Urothelium cell line (cell line): ENCODE measurements at places on chromosomes 5 and 9.
A peak's percentile ranks its signal among the peaks of the same experiment; 100 is the strongest.

GRCh38 chr9:137255448-137256114 is 454 bp downstream of the NELFB start:
- DNase-seq: no peak

- DNase-seq: peak; percentile 69
These were observed 195.6 kb downstream of the KIAA0825 start for GRCh38 chr5:94422812-94423211.

DNA sequence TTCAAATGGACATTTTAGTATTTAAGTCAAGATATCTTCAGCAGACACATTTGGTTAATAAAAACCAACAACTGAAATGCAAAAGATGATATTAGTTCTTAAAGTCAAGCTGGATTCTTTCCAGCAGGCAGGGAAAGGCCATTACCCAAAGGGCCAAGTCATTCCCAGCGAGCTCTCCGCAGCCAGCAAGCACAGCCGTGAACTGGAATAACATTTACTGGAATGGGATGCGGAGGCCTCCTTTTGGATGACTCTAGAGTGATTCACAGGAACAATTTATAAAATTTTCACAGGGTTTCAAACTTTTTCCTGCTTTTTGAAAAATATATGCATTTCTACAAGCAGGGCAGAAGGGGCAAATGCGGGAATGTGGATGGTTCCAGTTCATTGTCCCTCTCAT is 76.6 kb upstream of the DAB2 start:
- DNase-seq: peak; percentile 63

DNA sequence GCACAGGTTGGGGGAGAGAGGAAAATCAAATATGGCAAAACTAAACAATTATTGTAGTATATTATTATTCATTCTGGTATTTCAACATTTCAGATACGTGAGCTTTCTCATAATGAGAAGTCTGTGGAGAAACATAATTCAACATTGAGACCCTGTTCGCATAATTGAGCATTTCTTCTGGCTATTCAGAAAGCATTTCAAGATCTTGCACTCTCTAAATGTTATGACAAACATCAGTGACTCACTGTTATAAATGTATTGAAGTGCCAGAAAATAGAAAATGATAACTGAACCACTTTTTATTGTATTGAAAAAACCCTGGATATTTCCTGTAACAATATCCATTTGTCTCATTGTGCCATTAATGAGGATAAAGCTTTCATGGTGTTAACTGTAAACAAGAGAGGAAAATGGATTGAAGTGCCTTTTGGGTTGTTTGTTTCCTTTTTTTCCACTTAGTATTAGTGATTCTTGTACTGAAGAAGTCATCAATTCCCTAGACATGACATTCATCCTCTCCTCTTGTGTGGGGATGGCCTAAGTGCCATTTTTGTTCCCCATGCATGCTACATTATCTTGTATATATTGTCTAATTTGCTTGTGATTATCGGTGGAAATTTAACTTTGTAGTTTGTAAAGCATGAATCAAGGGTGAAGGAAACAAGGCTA is 124.6 kb downstream of the CAMK4 start:
- DNase-seq: no peak

DNA sequence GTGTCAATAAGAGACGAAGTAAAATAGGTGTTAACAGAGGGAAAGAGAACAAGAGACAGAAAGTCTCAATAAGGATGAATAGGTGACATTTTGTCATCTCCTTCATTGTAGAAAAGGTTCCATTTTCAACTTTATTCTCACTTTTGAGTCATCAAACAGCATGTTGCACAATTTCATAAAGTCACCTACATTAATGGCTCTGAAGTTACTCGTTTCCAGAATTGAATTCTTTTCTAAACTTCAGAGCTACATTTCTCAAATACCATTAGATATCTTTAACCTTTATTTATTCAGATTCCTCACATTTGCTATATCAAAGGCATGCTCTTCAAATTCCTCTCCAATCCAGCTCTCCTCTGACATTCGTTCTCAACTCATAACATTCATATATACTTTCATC is 13.1 kb downstream of the ADAMTS6 start:
- no peak for DNase-seq

DNA sequence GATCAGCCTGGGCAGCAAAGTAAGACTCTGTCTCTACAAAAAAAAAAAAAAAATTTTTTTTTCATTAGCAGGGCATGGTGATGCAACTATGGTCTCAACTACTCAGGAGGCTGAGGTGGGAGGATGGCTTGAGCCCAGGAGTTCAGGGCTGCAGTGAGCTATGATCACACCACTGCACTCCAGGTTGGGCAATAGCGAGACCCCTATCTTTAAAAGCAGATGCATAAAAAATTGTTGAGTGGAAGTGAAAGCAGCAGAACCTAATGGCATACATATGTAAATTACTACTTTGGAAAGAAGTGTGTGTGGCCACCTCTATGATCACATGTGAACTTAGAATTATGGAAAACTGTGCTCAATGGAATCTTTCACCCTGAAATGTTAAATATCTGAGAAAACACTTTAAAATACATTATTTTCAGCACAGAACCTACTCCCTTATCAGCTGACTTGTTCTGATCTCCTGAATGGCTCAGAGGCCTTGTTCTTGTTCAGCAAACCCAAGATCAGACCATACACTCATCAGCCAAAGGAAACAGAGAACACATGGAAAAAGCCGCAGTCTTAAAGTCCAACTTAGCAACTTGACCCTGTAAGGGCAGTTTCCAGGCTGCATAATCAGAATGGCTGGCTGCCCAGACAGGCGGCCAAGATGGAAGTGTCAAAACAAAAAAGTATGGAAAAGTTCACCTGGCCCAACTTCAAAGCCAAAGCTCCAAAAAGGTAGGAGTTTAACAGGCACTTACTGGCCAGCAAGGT is 56.5 kb downstream of the SIL1 start:
- no peak for DNase-seq

DNA sequence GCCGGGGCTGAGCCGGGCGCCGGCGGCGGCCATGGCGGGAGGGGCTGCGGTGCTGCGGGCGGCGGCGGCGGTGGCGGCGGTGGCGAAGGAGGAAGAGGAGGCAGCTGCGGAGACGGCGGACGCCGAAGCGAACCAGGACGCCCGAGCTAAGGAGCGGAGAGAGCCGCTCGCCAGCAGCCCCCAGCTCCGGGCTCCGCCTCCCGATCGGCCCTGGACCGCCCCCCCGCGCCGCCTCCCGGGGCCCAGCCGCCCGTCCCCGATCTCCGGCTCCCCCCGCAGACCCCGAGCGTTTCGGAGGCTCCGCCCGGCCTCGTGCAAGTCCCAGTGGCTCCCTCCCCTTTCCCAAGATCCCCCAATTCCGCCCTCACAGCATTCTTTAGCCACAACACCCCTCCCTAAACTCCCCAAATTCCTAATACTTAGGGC is at the start of gene ASTN2:
ASTN2 (minus strand) TSS at position 152 of the 426 bp plus-strand sequence; CDS start at position 33, 119 bp downstream.
- peak; percentile 75 for DNase-seq

DNA sequence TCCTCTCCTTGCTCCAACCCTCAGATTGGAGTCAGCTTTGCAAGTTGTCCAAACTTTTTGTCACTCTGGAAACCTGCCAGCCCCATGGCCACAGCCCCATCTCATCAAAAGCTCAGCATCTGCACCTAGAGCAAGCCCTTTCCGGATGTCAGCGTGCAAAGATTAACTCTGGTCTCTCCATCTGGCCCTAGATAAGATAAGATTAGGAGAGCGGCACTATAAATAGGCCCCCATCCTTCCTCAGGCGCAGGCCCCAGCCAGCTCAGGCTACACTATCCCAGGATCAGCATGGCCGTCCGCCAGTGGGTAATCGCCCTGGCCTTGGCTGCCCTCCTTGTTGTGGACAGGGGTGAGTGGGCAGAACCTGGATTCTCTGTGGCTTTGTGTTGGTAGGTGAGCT is at the start of gene SPINK4:
SPINK4 (plus strand) TSS at position 247 of the 400 bp plus-strand sequence; CDS start at position 289, 42 bp downstream.
- DNase-seq: no peak

- DNase-seq: no peak
These were observed 211.3 kb downstream of the MAN2A1 start for GRCh38 chr5:109900911-109901627.

DNA sequence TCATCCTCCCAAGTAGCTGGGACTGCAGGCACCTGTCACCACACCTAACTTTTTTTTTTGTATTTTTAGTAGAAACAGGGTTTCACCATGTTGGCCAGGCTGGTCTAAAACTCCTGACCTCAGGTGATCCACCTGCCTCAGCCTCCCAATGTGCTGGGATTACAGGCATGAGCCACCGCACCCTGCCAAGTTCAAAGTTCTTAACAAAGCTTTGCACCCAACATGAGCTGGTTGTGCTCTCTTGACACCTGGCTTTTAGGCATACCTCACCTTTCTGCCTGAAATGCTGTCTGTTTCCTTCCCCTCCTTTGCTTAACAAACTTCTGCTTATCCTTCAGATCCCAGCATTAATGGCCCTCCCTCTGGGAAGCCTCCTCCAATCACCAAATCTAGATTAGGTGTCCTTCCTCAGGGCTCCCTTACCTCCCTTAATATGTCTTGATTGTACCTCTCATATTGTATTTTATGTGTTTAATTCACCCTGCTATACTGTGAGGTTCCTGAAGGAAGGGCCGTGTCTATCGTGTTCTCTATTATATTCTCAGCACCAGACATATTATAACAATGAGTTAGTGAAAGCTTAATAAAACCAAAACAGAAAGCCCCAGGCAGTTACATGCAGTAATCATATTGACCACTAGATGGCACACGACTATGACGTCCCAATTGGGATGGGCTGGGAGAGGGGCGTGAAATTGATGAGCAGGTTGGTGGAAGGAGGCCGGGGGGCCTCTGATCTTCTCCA is 62.9 kb upstream of the PPARGC1B start:
- peak; percentile 50 for DNase-seq

- no peak for DNase-seq
These were observed 4.8 kb downstream of the ATP6V1G1 start for GRCh38 chr9:114592356-114592755.

DNA sequence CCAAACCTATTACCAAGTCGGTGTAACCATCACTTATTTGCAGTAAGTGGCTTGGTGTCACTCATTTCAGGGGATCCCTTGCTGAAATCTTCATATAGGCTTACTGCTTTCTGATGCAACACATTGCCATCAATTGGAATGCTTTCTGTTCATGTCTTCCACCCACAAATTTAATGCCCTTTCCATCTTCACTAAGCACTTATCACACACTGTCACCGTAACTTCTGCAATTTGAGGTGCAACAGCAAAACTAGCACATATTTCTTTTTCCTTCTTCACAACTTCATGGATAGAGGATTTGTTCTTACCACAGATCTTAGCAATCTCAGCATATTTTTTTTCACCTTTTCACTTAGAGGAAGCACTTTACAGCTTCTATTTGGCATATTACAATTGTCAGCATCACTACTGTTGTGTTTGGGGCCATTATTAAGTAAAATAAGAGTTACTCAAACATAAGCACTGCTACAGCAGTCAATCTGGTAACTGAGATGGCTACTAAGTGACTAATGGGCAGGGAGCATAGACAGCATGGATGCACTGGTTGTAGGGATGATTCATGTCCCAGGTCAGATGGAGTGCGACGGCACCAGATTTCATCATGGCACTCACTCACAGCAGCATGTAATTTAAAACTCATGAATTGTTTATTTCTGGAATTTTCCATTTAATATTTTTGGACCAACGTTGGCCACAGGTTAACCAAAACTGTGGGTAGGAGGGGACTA is 70.1 kb downstream of the PIP5K1B start:
- DNase-seq: no peak

GRCh38 chr5:59291941-59292340 is 601.6 kb downstream of the PDE4D start:
- no peak for DNase-seq

GRCh38 chr9:85215961-85216360 is 525.8 kb downstream of the AGTPBP1 start:
- DNase-seq: no peak

DNA sequence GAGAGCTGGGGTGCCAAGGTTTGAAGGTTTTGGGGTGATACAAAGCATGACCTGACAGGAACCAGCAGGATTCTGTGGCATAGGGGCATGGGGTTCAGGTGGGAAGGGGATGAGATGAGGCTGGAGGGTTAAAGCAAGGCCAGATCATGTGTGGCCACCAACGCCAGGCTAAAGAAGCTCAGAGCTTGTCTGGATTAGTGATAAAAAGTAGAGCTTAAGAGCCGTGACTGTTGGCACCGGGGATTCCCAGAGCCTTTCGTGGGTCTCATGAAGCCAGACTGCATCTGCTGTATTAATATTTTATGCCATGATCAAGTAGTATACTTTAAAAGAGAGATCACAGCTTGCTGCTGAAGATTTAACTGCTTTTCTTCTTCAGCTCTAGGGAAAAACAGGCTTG is 8.5 kb upstream of the GSN start:
- DNase-seq: no peak

DNA sequence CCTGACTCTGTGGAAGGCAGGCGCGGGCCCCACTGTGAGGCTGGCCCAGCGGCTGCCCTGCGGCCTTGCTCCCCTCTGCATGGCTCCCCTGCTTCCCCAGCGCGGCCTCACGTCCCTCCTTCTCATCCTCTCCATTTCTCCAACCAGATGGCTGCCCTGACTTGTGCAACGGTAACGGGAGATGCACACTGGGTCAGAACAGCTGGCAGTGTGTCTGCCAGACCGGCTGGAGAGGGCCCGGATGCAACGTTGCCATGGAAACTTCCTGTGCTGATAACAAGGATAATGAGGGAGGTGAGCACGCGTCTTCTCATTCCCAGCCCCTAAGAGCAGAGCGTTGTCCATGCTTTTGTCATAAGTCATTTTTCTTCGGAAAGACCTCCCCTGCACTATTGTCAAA is 129.0 kb upstream of the WWC1 start:
- no peak for DNase-seq

GRCh38 chr9:1492156-1492555 is 442.0 kb downstream of the DMRT2 start:
- no peak for DNase-seq

DNA sequence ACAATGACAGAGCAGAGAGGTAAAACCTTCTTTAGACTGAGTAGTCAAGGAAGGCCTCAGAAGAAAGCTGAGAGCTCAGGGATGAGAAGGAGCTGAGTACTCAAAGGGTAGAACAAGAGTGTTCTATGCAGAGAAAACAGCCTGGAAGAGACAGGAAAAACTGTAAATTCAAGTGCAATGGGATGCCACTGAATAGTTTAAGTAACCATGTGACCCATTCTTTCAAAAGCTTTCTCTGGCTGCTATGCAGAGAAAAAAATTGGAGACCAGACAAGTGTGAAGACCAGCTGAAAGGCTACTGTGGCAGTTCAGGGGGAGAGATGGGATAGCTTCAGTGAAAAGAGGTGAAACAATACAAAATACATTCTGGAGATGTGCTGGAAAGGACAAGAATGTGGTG is 61.3 kb upstream of the RNF38 start:
- no peak for DNase-seq

GRCh38 chr5:146365618-146366017 is 27.0 kb downstream of the POU4F3 start:
- no peak for DNase-seq

- no peak for DNase-seq
These were observed 12.1 kb downstream of the GALNT10 start for GRCh38 chr5:154202379-154203260.

- DNase-seq: no peak
These were observed 105.6 kb downstream of the NTRK2 start for GRCh38 chr9:84775056-84775643.

DNA sequence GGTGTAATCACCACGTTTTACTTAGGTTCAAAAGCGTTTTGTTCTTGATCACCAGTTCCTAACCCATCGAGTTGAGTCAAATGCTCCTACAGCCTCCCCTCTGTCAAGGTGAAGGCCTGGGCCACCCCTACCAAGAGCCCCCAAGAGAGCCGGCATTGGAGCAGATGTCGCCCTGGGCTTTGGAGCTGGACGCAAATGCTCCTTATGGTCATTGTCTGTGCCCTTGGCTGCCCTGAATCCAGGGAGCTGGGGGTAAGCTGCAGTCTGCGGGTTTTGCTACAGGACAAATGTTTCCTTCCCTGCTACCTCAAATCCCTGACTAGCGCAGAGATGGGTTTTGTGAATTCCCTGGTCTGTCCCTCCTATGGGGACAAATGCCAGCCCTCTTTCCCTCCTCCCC is 4.9 kb downstream of the RNF183 start:
- no peak for DNase-seq
